ENCODE measurements at places on chromosomes 7 and 10.

DNA sequence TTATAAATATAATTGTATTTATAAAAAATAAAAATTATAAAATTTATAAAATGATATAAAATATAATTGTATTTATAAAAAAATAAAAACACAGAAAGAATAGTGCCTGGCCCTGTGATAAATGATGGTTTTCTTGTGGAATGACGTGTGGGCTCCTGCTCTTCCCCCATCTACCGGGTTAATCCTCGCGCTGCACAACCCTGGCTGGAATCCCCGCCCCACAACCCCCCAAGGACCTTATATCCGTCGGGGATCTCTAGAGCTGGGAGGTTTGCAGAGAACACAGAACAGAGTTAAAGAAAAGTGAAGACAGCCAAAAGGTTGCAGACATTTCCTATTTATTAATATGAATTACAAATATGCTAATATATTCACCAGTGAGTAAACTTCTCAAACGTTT, 95.4 kb upstream of the NPS start:
- DNase-seq = no peak
- H3K4me3 ChIP-seq = no peak overlapping the region
- no peak overlapping the region for H3K27ac ChIP-seq
- no peaks in the 10 kb centered on the region for H3K27me3 ChIP-seq

DNA sequence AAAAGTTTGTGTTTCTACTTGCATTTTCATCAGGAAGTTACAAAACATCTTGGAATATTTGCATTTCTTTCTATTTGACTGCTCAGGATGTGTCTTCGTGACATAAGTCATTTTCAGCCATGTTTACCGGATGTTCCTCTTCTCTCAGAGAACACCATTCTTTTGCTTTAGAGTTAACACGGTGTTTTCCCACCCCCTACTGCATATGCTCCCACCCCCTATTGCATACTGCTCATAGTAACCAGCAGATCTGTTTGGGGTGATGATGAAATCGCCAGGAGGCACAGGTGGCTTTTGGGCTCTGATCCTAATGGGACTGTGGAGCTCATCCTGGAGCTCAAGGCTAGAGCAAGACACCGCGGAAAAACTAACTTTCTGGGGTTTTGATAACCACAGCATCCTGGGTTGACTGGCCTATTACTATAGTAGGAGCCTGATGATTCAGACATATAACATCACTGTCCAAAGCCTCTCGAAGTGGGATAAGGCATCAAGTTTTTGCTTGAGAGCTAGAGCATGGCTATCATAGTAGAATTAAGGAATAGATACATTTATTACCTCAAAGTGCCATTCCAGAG, 65.1 kb upstream of the BET1 start:
- H3K4me3 ChIP-seq = no peak overlapping the region
- H3K36me3 ChIP-seq = no peaks in the 10 kb centered on the region
- no peaks in the 10 kb centered on the region for H3K4me1 ChIP-seq
- DNase-seq = no peak
- H3K27me3 ChIP-seq = no peaks in the 10 kb centered on the region

- H3K4me1 ChIP-seq = no peaks in the 10 kb centered on the region
- DNase-seq = no peak
- H3K27ac ChIP-seq = no peak overlapping the region
- H3K4me3 ChIP-seq = no peak overlapping the region
- no peaks in the 10 kb centered on the region for H3K27me3 ChIP-seq
These were observed 339.8 kb downstream of the SEMA3D start for GRCh38 chr7:84847038-84847437.

DNA sequence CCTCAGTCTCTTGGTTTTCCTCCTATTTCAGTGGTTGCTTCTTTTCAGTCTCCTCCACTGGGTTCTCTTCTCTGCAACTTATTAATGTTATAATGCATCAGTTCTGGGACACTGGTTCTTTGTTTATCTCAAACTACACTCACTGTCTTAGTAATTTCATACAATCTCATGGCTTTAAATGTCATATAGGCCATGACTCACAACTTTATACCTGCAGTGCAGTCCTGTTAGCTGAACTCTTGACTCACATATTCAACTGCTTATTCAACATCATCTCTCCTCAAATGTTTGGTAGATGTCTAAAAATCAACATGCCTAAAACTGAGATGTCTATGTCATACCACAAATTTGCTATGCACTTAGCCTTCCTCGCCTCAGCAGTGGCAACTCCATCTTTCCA, 101.2 kb upstream of the PALS2 start:
- H3K27ac ChIP-seq = no peak overlapping the region
- no peaks in the 10 kb centered on the region for H3K36me3 ChIP-seq
- no peak for DNase-seq
- H3K4me3 ChIP-seq = no peak overlapping the region

- no peaks in the 10 kb centered on the region for H3K4me1 ChIP-seq
- no peak for DNase-seq
- H3K27me3 ChIP-seq = no peaks in the 10 kb centered on the region
These were observed 112.5 kb downstream of the WDR11 start for GRCh38 chr10:120963594-120964220.
